Putamen (tissue), 1 donor: ENCODE measurements at places on chromosomes 6 and 20.

- DNase-seq = peak; percentile 47
Measured at GRCh38 chr6:43972913-43973300, 154.3 kb downstream of the MRPL14 start.

DNA sequence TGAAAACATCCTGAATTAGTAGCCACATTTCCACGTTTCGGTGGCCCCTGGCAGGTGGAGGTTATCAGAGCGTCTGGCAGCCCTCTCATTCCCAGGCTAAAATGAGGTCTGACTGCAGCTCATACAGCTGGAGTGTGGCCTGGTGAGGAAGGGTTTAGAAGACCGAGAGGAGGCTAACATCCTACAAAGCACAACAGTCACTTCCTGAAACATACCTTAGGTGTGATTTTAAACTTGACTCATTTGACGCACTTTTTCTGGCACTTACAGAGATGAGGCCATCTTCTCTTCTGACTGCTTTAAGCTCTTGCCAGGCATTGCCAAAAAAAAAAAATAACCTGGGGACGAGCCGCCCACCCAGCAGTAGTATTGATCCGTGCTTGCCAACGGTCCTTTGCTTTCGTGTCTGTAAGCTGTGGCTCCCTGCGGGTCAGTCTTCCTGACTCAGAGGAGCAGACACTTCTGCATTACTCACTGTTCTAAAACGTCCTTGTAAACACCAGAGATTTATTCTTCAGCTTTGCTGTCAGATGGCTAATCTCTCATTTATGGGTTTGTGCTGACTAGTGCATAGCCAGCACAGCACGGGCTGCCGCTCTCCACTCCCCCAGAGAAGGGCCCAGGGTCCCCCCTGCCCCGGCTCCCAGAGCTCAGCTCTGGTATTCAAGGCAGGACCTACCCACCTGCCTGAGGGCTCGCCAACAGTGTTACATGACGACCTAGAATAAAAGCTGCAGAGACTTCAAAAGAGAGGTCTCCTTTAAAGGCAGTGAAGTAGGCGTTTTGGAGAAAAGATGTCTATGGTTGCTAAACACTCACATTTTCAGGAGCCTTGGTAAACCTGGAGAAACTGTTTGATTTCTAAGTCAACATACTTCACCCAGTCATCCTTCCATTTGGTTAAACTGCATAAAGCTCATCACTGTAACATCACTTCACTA is 78.5 kb upstream of the FRMD1 start:
- no peak for DNase-seq

DNA sequence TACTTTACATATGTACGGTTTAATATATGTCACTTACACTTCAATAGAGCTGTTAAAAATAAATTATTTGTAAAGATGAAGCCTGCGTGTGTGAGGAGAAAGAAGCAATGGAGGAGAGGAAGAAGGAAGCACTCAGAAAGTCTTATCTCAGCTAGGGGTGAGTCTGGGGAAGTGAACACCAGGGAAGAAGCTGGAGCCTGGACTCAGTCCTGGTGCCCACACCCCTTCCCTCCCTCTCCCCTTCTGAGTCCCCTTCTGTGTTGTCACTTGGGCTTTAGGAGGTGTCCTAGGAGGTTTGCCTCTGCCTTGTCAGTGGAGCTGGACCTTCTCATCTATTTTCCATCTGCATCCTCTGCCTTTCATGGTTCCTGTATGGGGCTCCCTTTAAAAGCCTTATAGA is 1.9 kb downstream of the SIRPB2 start:
- no peak for DNase-seq

GRCh38 chr6:83546636-83547035 is 34.3 kb downstream of the PRSS35 start:
- DNase-seq = no peak

DNA sequence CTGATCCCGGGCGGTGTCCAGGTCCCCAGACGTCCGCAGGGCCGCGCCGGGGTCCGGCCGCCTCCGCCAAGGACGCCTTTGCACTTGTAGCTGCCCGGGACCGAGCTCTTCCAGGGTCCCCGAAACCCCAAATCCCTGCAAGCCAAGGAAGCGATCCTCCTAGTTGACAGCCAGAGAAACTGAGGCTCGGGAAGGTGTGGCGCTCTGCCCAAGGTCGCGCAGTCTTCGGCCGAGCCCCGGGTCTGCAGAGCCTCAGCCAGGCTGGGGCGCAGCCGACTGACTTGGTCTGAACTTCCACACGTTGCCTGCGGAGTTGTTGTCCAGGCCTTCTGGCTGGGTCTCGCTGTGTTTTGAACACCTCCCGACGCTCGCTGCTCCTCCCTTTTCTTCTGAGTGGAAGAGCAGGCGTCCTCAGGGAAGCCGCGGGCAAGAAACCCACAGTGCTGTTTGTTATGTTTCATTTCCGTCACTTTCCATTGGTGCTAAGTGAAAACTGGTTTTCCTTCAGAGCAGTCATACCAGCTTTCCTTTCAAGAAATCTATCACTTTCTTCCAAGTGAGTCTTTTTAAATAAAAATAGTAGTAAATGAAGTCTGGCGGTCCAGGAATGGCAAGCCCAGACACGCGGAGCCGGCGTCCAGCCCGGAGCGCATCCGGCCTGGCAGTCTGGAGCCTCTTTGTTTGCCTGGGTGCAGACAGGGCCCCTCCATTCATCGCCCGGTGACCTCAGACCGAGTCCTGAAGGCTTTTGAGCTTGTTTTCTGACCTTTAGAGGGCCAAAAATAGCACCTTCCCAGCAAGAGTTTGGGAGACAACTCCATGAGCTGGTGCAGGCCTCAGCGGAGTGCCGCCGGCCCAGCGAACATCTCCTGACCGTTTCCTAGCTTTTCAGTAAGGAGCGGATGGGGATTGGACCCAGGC is 698 bp downstream of the FAM210B start:
- peak; percentile 35 for DNase-seq

- peak; percentile 4 for DNase-seq
Measured at GRCh38 chr6:46042355-46042999, 26.8 kb upstream of the CLIC5 start.

GRCh38 chr6:118641042-118641441 is 10.3 kb downstream of the CEP85L start:
- DNase-seq = no peak

GRCh38 chr20:14335052-14335451 is 2.4 kb downstream of the FLRT3 start:
- no peak for DNase-seq

DNA sequence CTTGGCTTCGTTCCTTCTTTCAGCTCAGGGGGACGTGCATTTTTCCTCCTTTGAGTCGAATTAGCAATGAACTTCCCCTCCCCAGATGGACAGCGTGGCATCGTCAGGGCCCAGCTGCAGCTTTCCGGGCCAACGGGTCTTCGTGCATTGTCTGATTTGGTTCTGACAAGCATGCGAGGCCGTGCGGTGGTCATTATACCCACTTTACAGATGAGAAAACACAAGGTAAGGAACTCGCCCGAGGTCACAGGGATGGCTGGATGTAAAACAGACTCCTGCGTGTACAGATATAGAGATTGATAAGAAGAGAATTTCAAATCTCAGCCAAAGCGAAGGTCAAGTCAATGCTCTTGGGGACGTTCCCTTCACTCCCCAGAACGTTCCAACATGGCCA is 187.6 kb upstream of the SULF2 start:
- no peak for DNase-seq

DNA sequence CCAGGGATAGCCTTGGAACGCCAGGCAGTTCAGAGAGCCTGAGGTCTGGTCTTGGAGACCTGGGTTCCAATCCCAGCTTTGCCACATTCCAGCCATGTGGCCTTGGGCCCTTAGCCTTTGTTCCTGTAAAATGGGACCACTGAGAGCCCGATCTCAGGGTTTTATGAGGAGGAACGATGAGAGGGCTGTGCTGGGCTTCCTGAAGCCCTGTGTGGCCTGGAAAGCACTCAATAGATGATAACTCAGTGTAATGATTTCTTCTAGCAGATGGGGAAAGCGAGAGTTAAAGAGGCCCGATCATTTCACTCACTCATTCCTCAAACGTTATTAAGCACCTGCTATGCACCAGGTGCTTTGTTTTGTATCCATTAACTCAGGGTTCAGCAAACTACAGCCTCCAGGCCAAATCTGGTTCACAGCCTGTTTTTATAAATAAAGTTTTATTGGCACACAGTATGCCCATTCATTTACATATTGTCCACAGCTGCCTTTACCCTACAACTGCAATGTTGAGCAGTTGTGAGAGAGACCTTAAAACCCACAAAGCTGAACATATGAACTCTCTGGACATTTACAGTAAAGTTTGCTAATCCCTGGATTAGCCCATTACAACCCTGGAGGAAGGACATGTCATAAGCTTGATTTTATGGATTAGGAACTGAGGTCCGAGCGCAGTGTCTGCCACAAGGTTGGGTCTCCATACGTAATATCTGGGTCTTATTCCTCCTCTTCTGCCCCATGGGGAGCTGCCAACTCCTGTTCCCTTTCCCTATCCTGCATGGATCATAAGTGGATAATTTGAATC is 90.4 kb downstream of the CEBPB start:
- no peak for DNase-seq

GRCh38 chr6:5213836-5214235 is 46.9 kb downstream of the LYRM4 start:
- DNase-seq = no peak

- no peak for DNase-seq
Measured at GRCh38 chr6:15269011-15269410, 23.1 kb downstream of the JARID2 start.

DNA sequence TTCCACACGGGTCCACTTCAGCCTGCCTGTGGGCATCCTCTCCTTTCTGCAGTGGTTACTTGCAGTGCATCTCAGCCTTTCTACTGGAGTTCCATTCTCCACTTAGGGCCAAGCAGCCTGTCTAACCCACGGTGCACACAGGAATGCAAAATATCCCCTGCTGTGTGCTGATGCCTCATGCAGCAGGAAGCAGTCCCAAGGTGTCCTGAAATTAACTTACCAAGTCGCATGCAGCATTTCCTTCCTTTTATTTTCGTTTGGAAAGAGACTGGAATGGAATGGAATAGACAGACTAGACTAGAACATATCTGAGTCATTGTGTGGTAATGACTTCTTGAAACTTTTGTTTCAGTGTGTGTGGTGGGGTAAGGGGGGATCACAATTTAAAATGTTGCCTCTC is 25.9 kb upstream of the FOXQ1 start:
- no peak for DNase-seq

DNA sequence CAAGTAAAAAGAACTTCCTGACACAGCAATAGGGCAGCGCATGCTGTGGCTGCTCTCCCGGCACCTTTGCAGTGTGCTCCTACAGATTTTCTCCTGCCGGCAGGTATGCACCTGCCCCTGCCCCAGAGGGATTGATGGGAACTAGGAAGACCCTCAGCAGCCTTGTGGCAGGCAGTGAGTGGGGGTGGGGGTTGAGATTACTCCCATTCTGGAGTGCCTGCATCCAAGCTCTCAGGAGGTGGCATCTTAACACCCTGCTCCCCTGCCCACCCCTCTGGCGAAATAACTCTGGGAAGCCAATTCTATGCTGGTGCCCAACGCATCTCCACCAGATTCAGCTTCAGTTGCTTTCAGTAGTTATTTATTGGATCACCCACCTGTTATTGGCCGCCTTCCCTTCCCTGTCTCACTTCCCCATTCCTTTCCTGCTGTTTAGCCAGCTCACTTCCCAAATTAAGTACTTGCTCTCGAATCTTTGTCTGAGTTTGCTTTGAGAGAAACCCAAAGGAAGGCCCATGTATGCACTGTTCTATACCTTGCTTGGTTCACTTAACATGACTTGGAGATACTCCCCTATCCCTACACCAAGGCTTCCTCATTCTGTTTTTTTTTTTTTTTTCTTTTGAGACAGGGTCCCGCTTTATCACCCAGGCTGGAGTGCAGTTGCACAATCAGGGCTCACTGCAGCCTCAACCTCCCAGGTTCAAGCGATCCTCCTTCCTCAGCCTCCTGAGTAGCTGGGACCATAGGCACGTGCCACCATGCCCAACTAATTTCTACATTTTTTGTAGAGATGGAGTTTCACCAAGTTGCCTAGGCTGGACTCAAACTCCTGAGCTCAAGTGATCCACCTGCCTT is 29.3 kb upstream of the SLC23A2 start:
- no peak for DNase-seq

- peak; percentile 86 for DNase-seq
Measured at GRCh38 chr6:109318328-109318876, 63.9 kb downstream of the CD164 start.

DNA sequence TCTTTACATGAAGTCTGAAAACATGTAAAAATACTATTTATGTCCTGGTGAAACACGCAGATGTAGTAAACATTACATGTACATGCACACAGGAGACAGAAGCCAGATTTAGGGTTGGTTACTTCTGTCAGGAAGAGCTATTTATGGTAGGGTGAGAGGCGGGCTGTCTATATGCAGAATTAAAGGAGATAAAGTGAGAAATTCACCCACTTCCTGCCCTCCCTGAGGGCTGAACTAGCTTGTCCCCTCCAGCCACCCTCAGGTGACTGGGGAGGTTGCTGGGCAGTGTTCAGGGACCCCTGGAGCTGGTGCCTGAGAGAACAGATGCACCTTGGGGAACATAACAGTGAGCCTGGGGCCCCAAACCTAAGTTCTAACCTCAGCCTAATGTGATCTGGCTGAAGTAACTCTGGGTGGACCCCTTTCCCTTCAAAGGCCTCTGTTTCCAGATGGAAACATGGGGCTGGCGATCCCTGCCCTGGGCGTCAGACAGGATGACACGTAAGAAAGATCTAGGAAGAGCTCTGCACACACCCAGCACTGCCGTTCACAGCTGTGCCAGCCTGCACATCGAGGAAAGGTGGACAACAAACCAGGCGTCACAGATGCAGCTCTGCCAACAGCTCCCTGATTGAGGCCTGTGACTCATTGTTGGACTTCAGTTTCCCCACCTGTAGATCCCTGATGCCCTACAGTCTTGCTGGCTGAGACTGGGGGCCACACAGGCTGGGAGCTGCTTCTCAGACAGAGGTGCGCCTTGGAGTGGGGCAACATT is 1.3 kb downstream of the PI16 start:
- no peak for DNase-seq

GRCh38 chr6:12233693-12234571 is 56.2 kb upstream of the EDN1 start:
- DNase-seq = peak; percentile 81

DNA sequence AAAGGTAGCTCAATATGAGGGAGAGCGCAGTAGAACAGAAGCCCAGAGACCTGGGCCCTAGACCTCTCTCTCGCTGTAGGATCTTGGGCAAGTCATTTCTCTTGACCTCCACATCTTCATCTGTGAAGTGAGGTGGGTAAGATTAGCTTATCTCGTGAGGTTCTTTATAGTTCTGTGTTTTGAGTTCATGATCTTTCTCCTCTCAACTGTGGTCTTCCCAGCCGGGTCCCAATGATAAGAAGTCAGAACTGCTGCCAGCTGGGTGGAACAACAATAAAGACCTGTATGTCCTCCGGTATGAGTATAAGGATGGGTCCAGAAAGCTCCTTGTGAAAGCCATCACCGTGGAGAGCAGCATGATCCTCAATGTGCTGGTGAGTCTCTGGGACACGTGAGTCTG is 6.9 kb downstream of the PSMF1 start:
- no peak for DNase-seq

- DNase-seq = no peak
Measured at GRCh38 chr20:58634059-58634458, 17.0 kb upstream of the STX16 start.

DNA sequence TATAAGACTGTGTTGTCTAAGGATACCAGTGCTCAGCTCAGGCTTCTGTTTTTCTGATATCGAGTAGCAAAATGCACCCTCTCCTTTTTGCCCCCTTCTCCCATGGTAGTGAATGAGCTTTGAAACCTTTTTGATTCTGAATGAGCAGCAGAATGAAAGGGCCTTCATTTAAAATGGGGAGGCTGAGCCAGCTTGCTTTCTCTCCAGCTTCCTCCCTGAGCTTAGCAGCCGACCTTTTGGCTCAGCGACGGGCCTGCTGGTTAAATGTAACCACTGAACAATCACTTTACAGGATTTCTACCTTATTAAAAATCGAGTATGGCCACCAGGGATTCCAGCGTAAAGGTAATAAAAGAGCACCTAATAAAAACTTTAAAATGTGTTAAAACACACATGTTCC is 133.7 kb upstream of the SPACA1 start:
- DNase-seq = no peak
